ENCODE measurements at places on chromosomes 11 and 22. TPM values are rescaled to one million over a fixed set of nuclear protein-coding genes. Genes with fewer than 3 reads are reported as not detected.
A peak's percentile ranks its signal among the peaks of the same experiment; 100 is the strongest.

DNA sequence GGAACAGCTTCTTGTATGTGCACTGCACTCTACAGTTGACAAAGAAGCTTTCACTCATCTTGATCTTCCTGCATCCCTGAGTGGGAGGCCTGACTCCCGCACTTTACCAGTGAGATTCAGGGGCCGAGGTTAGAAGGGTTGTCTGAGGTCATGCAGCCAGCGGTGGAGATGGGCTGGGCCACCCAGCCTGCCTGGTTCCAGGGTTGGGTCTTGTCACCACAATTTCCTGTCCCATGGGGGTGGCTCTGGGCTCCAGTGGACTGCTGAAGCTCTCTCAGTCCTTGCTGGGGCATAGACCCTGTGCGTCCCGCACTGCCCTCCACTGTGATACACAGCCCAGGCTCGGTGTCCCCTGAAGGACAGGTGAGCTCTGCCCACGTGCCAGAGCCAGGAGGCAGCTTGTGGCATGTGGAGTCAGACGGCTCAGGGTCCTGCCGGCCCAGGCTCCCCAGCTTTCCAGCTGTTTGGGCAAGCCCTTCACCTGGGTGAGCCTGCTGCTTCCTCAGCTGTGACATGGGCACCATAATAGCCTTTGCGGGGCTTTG lies 6.9 kb upstream of the MYO7A start:
- DNase-seq, result no peak

GRCh38 chr11:98835335-98835734 lies 185.4 kb upstream of the CNTN5 start:
- peak; percentile 73 for DNase-seq

DNA sequence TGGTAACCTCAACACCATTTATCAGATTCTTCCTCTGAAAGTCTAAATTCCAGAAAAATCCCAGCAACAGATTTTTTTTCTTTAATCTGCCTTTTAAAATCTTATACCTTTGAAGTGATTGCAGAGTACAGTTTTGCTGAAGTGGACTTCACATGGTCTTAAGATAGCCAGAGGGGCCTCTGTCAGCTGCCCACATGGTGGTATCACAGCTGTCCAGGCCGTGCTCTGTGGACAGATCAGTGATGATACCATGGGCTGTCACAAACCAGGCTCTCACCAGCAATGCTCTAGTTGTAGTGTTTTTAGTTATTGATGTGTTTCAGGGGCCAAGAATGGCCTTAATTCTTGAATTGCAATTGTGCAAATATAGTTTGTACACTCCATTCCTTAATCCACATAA lies 44.0 kb downstream of the PARVA start:
- DNase-seq, result no peak

DNA sequence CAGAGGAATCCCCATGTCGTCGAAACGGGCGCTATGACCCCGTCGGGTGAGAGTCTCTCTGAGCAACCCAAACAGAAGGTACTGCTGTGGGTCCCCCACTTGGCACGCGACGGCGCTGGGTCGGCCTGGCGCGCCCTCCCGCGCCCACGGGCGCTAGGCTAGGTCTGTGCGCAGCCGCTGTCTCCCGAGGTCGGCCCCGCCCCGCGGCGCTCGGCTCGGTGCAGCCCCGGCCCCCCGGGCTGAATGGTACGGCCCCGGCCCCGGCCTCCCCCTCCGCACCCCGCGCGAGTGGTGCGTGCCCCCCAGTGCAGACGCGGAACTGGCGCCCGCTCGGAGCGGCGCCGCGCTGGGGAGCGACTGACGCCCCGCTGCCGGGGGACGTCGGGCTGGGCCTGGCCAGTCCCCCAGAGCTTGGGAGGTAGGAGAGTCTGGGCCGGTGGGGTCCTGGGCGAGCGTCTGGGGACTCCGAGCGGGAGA lies at the start of gene MADD:
MADD (plus strand) TSS at position 305 of the 477 bp plus-strand sequence.
- DNase-seq, result peak; percentile 63

- DNase-seq, result no peak
Measured at GRCh38 chr11:119853581-119854360, 124.8 kb upstream of the NECTIN1 start.

GRCh38 chr22:46457502-46458488 lies 79.6 kb downstream of the CELSR1 start:
- no peak for DNase-seq

GRCh38 chr22:31870890-31871289 lies 73.4 kb upstream of the YWHAH start:
- peak; percentile 72 for DNase-seq

GRCh38 chr11:14587258-14587657 lies 56.3 kb upstream of the PDE3B start:
- DNase-seq, result no peak

DNA sequence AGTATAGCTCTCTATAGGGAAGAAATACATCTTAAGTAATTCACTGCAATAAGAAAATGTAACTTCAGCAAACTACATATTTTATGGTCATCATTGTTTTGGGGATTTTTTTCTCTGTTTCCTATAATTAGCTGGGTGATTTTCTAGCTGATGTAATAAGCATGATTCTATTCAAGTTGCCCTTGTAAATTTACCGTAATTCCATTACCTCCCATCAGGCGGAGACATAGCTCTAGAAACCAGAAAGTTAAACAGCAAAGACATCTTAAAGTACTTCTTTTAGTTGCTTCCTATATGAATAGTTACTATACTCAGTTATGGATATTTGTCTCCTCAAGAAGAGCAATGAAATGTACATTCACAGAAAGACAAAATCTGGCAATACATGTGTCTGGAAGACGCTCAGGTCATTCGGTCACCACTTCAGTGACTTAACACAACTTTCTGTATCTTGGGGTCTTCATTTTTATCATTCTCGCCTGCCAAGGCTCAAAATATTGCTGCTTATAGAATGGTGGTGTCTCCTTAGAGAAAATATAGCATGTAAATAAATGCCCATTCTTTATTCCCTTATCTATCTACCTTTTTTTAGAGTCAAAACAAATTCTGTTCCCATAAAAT lies 239.9 kb upstream of the ZC3H12C start:
- DNase-seq, result peak; percentile 45

The TECTA gene
- not detected for total RNA-seq

The SERPING1 gene
- not detected for total RNA-seq

The CYP2D6 gene
- 0.59 TPM for total RNA-seq

The BIRC2 gene
- 54.7 TPM for total RNA-seq

The SLC7A4 gene
- total RNA-seq, result not detected

The KDELR3 gene
- 10.9 TPM for total RNA-seq

The DYNC2H1 gene
- 15.5 TPM for total RNA-seq

Measured in NCI-H460 (cell line).